ENCODE measurements at places on chromosomes 16 and 17.

DNA sequence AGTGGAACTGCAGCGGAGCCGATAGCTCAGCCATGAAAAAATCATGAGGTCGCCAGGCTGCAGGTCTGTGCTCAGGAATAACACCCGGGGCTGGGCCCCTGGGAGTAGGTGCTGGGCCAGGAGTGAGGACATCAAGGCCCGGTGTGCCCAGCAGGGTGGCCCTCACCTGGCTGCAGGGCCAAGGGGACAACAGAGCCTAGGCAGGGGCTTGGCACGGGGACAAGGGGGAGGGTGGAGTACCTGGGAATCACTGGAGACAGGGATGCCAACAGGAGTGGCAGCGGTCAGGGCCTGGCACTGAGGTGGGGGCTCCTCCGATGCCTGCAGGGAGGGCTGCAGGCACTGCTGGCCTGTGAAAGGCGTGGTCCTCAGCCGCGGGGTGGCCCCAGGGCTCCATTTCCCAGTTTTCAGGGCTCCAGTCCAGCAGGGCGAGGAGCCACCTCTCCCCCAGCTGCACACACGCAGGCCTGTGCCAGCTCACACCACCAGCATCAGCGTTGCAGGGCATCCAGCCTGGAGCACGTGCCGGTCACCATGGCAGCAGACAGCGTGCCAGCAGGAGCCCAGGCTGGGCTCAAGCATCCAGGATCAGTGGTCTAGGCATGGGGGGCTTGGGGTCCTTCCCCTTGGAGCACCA is 4.7 kb upstream of the FSCN2 start:
- DNase-seq: no peak

DNA sequence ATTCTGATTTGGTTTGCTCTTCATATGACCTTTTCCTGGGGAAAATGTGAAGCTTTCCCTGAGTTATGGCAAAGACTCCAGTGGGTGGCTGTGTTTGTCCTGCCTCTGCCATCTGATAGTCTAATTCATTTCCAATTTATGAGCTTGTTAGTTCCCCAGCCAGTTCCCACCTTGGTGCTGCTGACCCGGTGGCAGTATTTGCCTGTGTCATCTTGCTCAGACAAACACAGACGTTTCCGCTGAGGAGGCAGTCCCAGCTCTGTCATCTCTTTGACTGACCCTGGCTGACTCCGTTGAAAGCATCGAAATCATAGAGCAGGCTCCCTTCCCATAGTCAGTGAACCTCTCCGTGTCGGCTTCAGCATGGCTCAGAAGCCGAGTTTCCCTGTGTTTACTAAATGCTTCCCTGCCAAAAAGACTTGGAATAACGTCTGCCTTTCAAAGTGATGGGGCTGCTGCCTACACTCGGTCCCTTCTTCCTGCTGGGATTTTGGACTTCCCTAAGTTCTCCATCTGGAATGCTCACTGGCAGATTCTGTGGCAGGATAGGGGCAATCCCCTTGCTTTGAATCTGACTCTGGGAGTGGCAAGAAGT is 538.3 kb downstream of the NPIPA7 start:
- no peak for DNase-seq

- DNase-seq: no peak
Measured at GRCh38 chr17:50211249-50212120, 10.1 kb upstream of the COL1A1 start.

DNA sequence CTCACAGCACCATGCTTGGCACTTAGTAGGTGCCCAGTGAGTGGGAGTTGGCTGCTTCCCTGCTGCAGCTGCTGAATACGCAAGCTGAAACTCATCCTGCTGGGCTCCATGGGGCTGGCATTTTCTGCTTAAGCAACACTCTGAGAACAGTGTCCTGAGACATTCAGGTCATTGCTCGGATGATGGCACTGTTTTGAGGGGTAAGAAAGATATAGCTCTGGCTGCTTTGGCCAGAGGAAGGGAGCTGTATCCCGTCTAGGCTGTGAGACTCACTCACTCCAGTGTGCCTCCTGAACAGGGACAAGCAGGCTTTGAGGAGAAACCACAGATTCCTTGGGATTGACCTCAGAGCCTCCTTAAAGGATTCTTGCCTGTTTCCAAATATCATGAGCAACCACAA is 120.5 kb downstream of the CLEC16A start:
- DNase-seq: no peak

DNA sequence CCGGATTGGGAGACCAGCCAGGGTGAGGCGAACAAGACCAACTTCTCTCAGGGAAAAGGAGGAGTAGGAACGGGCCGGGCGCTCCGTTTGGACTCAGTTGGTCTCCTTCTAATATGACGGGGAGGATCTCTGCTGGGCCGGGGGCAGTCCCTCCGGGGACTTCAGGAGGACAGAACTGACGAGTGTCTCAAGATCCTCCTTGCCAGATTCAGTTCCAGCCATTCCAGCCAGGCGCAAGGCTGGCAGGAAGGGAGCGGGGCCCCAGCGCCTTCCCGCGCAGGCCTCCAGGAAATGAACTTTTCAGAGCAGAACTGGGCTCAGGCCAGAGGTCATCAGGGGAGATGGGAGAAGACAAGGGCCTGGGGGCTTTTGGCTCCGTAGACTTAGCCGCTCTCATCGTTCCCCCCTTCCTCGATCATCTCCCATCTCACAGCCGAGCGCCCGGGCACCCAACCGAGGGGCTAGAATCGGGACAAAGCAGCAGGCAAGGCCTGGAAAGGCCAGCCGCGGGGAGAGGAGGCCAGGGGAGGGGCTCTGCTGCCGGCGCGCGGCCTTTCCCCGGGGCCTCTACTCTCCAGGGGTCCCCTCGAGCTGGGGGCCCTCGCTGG is 1.6 kb downstream of the ZNF423 start:
- no peak for DNase-seq

GRCh38 chr17:65054602-65055001 is 1.9 kb downstream of the GNA13 start:
- DNase-seq: no peak

GRCh38 chr17:52536489-52536888 is 378.0 kb upstream of the CA10 start:
- DNase-seq: no peak

- no peak for DNase-seq
Measured at GRCh38 chr17:50021681-50022370, 26.8 kb upstream of the DLX3 start.

- DNase-seq: no peak
Measured at GRCh38 chr16:86151239-86151851, 252.4 kb downstream of the IRF8 start.

DNA sequence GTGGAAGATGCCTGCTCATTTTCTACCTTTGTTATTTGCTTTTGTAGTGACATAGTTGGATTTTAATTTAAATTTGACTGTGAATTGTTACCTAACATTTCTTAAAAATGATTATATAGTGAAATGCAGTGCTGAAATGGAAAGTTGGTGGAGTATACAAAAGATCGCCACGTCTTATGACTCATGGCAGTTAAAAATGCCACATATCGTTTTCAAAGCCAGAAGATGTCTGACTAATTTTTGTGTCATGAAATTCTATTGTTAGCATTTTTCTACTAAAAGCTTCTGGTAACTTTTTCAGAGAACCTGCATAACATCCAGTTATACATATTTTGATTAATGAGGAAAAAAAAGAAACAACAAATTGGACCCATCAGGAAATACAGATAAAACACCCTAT is 20.6 kb downstream of the MAP2K4 start:
- DNase-seq: no peak

- no peak for DNase-seq
Measured at GRCh38 chr17:44820631-44821212, 9.4 kb downstream of the GJC1 start.

- DNase-seq: no peak
Measured at GRCh38 chr17:65166787-65167186, 29.6 kb downstream of the RGS9 start.

- DNase-seq: no peak
Measured at GRCh38 chr16:85057212-85057889, 29.8 kb downstream of the KIAA0513 start.

GRCh38 chr17:4482338-4483011 is 16.2 kb upstream of the SPNS2 start:
- no peak for DNase-seq

DNA sequence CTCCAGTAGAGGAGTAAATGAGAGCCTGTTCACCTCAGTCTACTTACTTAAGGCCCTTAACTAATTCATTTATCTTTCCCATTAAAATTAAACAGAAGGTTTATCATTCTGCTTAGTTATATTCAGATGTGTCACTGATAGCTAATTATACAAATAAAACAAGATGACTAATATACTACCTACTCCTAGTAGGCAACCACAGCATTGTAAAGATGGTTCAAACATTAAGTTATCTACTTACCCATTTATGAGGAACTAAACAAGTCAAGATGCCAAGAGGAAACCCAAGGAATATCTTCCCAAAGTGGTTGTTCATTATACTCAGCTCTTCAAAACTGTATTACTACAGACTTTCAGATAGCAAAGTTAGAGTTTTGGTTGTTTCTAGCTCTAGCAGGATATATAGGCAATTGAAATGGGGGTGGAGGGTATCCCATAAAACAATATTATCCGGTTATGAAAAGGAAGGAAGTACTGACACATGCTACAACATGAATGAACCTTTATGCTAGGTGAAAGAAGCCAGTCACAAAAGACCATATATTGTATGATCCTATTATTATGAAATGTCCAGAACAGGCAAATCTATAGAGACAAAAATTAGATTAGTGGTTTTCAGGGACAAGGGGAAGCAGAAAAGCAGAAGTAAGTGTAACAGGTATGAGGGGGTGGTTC is 56.5 kb downstream of the SPAG9 start:
- no peak for DNase-seq

DNA sequence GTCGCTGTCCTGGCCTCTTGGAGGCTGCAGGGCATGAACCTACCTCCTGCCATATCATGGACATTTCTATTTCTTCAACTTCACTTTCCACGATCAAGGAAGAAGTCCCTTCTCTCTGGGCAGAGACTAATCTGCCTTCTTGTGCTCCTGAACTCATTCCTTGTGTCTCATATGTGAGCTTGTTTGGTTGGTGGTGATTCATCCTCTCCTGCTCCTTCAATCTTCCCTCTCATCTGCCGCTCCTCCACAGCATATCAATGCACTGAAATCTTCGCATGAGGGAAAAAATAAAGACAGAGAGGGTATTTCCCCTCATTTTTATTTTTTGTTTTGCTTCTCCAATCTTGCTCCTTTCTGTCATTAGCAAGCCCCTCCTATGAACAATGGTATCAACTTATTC is 571.7 kb upstream of the GOT2 start:
- no peak for DNase-seq

DNA sequence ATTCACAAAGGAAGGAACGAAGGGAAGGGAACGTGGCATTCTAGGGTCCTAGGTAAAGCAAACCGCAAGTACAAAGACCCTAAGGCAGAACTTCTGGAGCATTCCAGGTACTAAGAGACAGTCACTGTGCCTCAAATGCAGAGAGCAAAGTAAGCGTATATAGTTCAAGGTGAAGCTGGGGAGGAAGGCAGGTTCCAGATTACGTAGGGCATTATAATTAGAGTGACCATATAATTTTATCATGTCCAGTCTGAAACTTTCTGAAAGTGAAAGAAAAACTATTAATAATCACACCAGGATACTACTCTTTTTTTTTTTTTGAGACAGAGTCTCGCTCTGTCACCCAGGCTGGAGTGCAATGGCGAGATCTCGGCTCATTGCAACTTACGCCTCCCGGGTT is 25.7 kb downstream of the METTL16 start:
- no peak for DNase-seq

DNA sequence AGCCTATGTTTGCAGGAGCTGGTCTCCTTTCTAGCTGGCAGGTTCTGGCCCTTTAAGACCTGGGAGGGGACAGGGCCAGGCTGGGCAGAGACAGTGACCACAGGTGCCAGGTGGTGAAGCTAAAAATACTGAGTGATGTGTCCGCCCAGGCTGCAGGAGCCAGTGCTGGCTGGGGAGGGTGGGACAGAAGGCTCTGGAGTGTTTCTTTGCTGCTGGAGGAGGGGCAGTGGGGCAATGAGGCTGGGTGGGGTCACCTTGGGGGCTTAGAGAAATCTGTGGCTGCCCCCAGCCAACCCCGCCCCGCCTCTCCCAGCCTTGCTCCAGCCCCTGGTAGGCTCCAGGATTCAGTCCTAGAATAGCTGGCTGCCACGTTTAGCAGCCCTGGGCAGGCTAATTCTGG is 30.4 kb upstream of the SBK1 start:
- no peak for DNase-seq

- DNase-seq: no peak
Measured at GRCh38 chr16:4426021-4426684, 485 bp downstream of the DNAJA3 start.

- no peak for DNase-seq
Measured at GRCh38 chr17:34613064-34614019, 34.0 kb downstream of the TMEM132E start.

GRCh38 chr17:7716901-7717755 is at the start of gene DNAH2:
Gene DNAH2 (plus strand): TSS chr17:7717744. CDS start chr17:7719735, 1,991 bp downstream.
- DNase-seq: peak; percentile 57

DNA sequence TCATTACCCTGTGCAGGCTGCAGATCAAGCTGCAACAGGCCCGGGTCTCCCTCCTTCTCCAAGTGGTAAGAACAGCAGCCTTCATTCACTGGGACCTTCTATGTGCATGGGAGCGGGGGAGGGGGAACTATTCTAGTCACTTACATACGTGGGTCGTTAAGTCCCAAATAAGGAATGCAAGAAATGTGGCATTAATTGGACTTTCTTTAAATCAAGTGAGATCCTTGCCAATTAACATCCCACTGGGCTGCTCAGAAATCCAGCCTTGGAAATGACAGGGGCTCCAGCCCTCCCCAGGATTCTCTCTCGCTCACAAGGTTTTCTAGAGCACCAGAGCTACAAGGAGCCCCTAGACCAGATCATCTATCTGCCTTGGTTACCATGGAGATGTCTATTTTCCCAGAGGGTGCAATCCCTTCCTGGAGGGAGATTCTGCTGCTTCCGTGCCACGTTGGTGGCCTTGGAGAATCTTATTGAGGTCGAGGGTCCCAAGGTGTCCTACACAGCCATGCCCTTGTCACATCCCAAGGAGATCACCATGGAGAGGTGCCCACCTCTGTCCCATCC is 5.2 kb upstream of the EIF1 start:
- DNase-seq: no peak

- DNase-seq: peak; percentile 34
Measured at GRCh38 chr17:73643001-73643851, 1.0 kb downstream of the SDK2 start.

- no peak for DNase-seq
Measured at GRCh38 chr17:39110435-39111136, 40.9 kb downstream of the PLXDC1 start.

GRCh38 chr16:1158456-1159324 is 5.8 kb downstream of the CACNA1H start:
- no peak for DNase-seq

DNA sequence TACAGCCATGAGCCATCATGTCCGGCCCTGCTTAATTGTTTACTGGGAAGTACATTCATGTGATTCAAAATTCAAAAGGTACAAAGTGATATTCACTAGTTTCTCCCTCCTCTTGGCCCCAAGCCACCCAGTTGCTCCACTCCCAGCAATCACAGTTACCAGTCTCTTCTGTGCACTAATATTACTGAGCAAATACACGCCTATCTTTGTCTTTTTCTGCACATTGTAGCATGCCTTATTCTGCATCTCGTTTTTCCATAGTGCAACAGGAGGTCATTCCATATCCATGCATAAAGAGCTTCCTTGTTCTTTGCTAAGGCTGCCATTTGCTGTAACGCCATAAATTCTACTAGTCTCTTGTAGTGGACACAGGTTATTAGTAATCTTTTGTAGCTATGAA is 2.2 kb upstream of the ALOX15 start:
- no peak for DNase-seq

GRCh38 chr17:58710948-58711552 is 18.6 kb downstream of the RAD51C start:
- peak; percentile 41 for DNase-seq

- no peak for DNase-seq
Measured at GRCh38 chr17:41610965-41611640, 1.5 kb downstream of the KRT16 start.
